Neural progenitor cell (in vitro differentiated cells): ENCODE measurements at places on chromosomes 12 and 14. TPM values are rescaled to one million over a fixed set of nuclear protein-coding genes. Genes with fewer than 3 reads are reported as not detected.

DNA sequence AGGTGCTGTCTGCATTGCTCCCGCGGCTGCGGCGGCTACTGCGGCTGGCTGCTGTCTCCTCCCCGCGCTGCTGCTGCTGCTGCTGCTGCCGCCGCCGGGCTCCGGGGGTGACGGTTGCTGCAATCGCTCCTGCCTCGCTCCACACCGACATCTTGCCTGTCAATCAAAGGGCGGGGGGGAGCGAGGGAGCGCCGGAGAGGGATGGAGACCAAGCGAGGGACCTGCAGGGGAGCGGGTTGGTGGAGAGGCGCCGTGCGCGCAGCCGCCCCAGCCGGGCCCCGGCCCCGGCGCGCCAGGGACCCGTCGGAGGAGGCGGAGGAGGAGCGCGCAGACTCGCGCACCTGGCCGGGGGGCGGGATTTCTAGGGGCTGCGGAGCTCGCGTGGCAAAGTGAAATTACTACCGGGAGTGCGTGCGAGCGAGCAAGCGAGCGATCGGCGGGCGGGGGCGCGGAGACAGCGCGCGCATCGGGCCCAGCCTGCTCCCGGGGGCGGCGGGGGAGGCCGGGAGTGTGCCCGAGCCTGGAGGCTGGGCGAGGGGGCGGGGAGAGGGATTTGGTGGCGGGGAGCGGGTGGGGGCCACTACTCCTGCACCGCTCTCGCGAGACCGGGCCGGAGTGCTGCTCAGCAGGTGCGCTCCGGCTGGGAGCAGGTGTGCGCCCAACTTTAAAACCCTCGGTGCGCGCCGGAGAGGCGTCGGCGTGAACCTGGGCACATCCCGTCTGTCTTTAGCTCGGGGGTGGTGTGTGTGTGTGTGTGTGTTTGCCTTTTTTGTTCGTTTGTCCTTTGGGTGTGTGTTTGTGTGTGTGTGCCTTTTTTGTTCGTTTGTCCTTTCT is at the start of gene KSR2:
Gene KSR2, minus strand, starts transcription at position 165 of the 834 bp plus-strand sequence. CDS start 735 bp downstream, outside the sequence.
- H3K36me3 ChIP-seq, result no peaks in the 10 kb centered on the region
- peaks cover 14% of the 10 kb centered on the region for H3K4me1 ChIP-seq
- H3K27me3 ChIP-seq, result peaks cover 37% of the 10 kb centered on the region
- no peak within 1 kb of the TSS for H3K27ac ChIP-seq
- DNase-seq, result peak; percentile 94
- peak within 1 kb of the TSS; percentile 95 for H3K4me3 ChIP-seq

GRCh38 chr14:73223049-73223448 is 14.3 kb upstream of the PAPLN start:
- H3K27ac ChIP-seq, result no peak overlapping the region
- H3K27me3 ChIP-seq, result no peaks in the 10 kb centered on the region
- peaks cover 12% of the 10 kb centered on the region for H3K4me1 ChIP-seq
- H3K36me3 ChIP-seq, result peaks cover 6% of the 10 kb centered on the region

Gene KITLG
- 1.0 and 1.2 TPM in 2 replicates for total RNA-seq

GRCh38 chr14:22386924-22387775 is 201.9 kb downstream of the DAD1 start:
- H3K4me3 ChIP-seq, result no peak overlapping the region
- DNase-seq, result peak; percentile 91
- no peaks in the 10 kb centered on the region for H3K36me3 ChIP-seq
- H3K27me3 ChIP-seq, result no peaks in the 10 kb centered on the region
- H3K4me1 ChIP-seq, result peaks cover 8% of the 10 kb centered on the region

Gene GAS2L3
- 40.6 and 57.6 TPM in 2 replicates for total RNA-seq

GRCh38 chr12:78559886-78560285 is 304.7 kb upstream of the SYT1 start:
- H3K27me3 ChIP-seq, result no peaks in the 10 kb centered on the region
- no peak for DNase-seq
- H3K36me3 ChIP-seq, result no peaks in the 10 kb centered on the region
- peaks cover 14% of the 10 kb centered on the region for H3K4me1 ChIP-seq

- H3K27me3 ChIP-seq, result peaks cover 5% of the 10 kb centered on the region
- H3K4me1 ChIP-seq, result peaks cover 15% of the 10 kb centered on the region
- H3K36me3 ChIP-seq, result no peaks in the 10 kb centered on the region
Measured at GRCh38 chr12:13383379-13383778, 186.9 kb downstream of the EMP1 start.

DNA sequence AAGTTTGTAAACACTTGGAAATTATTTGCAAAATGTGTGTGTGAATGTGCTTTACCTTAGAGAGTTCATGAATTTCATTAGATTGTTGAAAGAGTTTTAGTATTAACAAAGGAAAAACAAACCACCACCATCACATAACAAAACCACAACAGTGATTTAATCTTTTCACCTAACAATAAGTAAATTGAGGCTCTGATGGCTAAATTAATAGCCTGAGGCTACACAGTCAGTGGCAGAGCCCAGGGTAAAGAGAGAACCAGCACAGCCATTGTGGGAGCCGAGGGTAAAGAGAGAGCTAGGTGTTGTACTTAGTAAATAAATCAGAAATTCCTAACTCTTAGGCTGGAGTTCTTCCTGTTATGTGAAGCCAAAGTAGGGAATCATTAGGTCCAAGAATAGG is 51.2 kb upstream of the CAPRIN2 start:
- no peaks in the 10 kb centered on the region for H3K27me3 ChIP-seq
- no peak overlapping the region for H3K27ac ChIP-seq
- H3K36me3 ChIP-seq, result no peaks in the 10 kb centered on the region

DNA sequence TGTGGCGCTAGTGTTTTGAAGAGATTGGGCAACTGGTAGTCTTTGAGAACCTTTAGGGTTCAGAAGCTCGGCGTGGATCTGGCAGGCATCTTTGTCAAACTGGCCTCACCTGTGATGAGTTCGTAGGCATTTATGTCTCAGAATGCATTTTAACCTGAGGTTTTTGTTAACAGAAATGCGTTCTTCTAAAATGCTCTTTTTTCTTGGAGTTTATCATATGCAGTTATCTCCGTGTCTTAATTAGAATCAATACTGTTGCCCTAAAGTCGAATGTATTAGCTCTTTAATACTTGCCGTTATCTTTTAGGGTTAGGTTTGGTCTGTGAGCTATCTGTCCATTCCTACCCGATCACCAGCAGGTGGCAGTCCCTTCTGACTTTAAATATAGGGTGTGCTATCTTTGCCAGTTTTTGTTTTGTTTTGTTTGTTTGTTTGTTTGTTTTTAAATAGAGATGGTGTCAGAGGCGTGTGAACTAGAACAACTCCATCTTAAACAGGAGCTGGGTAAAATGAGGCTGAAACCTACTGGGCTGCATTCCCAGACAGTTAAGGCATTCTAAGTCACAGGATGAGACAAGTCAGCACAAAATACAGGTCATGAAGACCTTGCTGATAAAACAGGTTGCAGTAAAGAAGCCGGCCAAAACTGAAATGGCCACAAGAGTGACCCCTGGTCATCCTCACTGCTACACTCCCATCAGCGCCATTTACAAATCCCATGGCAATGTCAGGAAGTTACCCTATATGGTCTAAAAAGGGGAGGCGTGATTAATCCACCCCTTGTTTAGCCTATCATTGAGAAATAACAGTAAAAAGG is 1.4 kb downstream of the ATF1 start:
- H3K4me3 ChIP-seq, result peak overlapping the region; percentile 77
- H3K4me1 ChIP-seq, result peaks cover 7% of the 10 kb centered on the region
- no peaks in the 10 kb centered on the region for H3K36me3 ChIP-seq
- no peak overlapping the region for H3K27ac ChIP-seq
- H3K27me3 ChIP-seq, result no peaks in the 10 kb centered on the region

DNA sequence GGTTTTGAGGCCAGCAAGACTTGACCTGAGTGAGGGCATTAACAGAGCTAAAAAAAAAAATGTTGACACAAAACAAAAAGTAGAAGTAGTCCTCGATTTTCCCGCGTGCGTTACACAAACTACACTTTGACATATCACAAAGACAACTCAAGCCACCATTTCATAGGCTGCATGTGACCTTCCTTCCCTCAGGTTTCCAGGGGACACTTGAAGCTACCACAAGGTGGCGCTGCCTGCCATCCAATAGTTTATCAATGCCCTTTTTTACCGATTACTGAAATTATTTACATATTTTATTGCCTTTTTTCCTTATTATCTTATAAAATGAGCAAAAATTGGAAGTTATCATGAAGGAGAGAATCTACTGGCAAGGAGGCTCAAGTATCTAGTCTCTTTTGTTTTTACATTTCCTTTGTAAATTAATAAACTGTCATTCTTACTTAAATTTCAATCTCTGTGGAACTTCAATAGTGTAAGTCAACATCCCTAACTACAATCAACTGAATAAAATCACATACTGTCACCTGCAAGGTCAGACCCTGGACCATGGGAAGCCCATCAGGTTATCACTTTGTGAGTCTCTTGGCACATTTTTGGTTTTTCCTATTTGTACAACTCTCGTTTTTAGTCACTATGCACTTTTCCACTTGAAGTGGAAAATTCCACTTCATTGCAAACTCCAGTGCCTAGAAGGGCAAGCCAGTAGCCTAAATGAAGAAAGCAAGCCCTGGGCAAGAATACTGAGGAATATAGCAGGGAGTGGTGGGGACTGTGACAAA is 84.6 kb upstream of the CPSF6 start:
- peak; percentile 85 for DNase-seq
- no peaks in the 10 kb centered on the region for H3K27me3 ChIP-seq
- no peaks in the 10 kb centered on the region for H3K36me3 ChIP-seq
- H3K27ac ChIP-seq, result no peak overlapping the region
- H3K4me3 ChIP-seq, result no peak overlapping the region
- peaks cover 2% of the 10 kb centered on the region for H3K4me1 ChIP-seq

- H3K4me1 ChIP-seq, result no peaks in the 10 kb centered on the region
- no peaks in the 10 kb centered on the region for H3K27me3 ChIP-seq
Measured at GRCh38 chr14:51939226-51939625, 50.1 kb upstream of the RTRAF start.

- no peaks in the 10 kb centered on the region for H3K4me1 ChIP-seq
Measured at GRCh38 chr14:67420102-67420739, 8.3 kb upstream of the PLEK2 start.

Gene ERC1
- 17.5 and 27.5 TPM in 2 replicates for total RNA-seq

Gene KRT5
- not detected in 2 replicates for total RNA-seq

DNA sequence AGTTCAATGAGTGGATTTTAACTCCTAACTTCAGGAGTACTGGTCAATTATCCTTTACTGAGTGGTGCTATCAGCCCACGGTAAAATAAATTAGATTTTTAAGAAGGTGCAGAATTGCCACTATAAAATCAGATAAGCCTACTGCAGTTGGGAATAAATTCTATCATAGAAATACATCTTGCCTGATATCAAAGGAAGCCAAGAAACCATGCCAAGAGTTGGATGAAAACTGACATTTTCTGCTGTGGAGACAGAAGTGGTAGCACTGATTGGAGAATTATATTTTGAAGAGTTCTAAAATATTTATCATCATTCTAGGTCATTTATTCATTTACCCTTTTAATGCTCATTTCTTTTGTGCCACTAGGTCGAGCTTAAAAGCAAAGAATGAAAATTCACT is 465.1 kb downstream of the APAF1 start:
- no peaks in the 10 kb centered on the region for H3K36me3 ChIP-seq
- no peaks in the 10 kb centered on the region for H3K27me3 ChIP-seq
- H3K27ac ChIP-seq, result no peak overlapping the region
- no peak overlapping the region for H3K4me3 ChIP-seq
- H3K4me1 ChIP-seq, result peaks cover 12% of the 10 kb centered on the region
- DNase-seq, result no peak

- no peak overlapping the region for H3K27ac ChIP-seq
- no peaks in the 10 kb centered on the region for H3K27me3 ChIP-seq
- no peak for DNase-seq
- no peak overlapping the region for H3K4me3 ChIP-seq
- no peaks in the 10 kb centered on the region for H3K36me3 ChIP-seq
Measured at GRCh38 chr14:60217713-60218112, 31.3 kb upstream of the PPM1A start.

GRCh38 chr12:14605401-14605989 is 37.8 kb upstream of the PLBD1 start:
- peaks cover 4% of the 10 kb centered on the region for H3K36me3 ChIP-seq
- no peak overlapping the region for H3K4me3 ChIP-seq
- no peak overlapping the region for H3K27ac ChIP-seq
- DNase-seq, result no peak
- no peaks in the 10 kb centered on the region for H3K27me3 ChIP-seq
- H3K4me1 ChIP-seq, result no peaks in the 10 kb centered on the region

DNA sequence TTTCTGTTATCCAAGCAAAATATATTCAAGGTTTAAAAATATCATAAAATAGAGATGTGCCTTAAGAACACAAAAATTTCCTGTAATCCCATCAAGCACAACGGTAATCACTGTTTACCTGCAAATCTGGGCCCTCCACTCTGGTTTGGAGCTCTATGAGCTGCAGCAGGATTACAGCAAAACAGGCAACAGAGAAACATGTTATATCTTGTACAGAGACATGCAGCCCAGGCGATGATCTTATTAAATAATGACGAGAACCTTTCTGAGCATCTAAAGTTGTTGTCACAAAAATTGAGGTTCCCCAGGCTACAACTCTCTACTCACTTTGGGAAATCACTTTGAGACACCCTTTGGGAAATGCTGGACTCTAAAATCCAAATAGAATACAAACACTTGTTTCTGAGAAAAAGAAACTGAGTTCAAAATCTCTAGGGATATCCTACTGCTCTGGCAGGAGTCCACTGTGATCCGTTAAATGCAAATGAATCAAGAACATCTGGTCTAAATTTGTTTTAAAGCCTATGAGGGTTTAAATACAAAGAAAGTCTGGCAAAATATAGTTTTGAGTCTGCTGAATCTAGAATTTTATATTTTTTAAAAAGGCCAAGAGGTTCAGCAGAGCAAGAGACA is 36.3 kb downstream of the STON2 start:
- no peak overlapping the region for H3K27ac ChIP-seq
- no peak for DNase-seq
- H3K4me3 ChIP-seq, result no peak overlapping the region
- H3K27me3 ChIP-seq, result no peaks in the 10 kb centered on the region
- H3K36me3 ChIP-seq, result no peaks in the 10 kb centered on the region

DNA sequence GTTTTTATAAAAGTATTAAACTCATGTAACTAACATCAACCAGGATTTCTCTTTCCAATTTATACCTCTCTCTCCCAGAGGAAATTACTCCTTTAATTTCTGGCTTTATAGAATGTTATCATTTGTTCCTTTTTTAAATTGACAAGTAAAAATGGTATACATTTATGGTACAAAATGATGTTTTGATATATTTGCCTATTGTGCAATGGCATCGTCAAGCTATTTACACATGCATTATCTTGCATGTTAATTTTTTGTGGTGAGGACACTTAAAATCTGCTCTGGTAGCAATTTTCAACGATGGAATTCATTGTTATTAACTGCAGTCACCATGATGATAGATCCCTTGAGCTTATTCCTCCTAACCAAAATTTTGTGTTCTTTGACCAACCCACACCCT is 149.0 kb upstream of the NAV3 start:
- no peak overlapping the region for H3K4me3 ChIP-seq
- H3K27ac ChIP-seq, result no peak overlapping the region
- H3K4me1 ChIP-seq, result peaks cover 6% of the 10 kb centered on the region
- DNase-seq, result no peak

Gene SIX6
- 1.4 and 1.7 TPM in 2 replicates for total RNA-seq

Gene PAX9
- not detected in 2 replicates for total RNA-seq

Gene TNFAIP2
- total RNA-seq, result 5.3 and 14.0 TPM in 2 replicates

Gene SLC24A4
- 0.15 and 0.73 TPM in 2 replicates for total RNA-seq

Gene HOXC10
- not detected in 2 replicates for total RNA-seq

Gene RIMBP2
- total RNA-seq, result 0.84 and 0.99 TPM in 2 replicates

- H3K27me3 ChIP-seq, result no peaks in the 10 kb centered on the region
- no peaks in the 10 kb centered on the region for H3K36me3 ChIP-seq
- no peak overlapping the region for H3K27ac ChIP-seq
- no peaks in the 10 kb centered on the region for H3K4me1 ChIP-seq
- no peak for DNase-seq
Measured at GRCh38 chr12:84542289-84542688, 370.3 kb downstream of the SLC6A15 start.

- no peaks in the 10 kb centered on the region for H3K27me3 ChIP-seq
- peaks cover 8% of the 10 kb centered on the region for H3K4me1 ChIP-seq
- H3K27ac ChIP-seq, result no peak overlapping the region
Measured at GRCh38 chr14:99634443-99634842, 10.5 kb upstream of the HHIPL1 start.

- no peak for DNase-seq
- H3K27me3 ChIP-seq, result no peaks in the 10 kb centered on the region
- H3K36me3 ChIP-seq, result no peaks in the 10 kb centered on the region
Measured at GRCh38 chr12:607541-608001, 55.7 kb downstream of the NINJ2 start.
